ENCODE measurements at places on chromosomes 13 and 19. TPM values are rescaled to one million over a fixed set of nuclear protein-coding genes. Genes with fewer than 3 reads are reported as not detected.

- DNase-seq, result no peak
Measured at GRCh38 chr19:51145916-51146493, 3.9 kb downstream of the SIGLEC7 start.

DNA sequence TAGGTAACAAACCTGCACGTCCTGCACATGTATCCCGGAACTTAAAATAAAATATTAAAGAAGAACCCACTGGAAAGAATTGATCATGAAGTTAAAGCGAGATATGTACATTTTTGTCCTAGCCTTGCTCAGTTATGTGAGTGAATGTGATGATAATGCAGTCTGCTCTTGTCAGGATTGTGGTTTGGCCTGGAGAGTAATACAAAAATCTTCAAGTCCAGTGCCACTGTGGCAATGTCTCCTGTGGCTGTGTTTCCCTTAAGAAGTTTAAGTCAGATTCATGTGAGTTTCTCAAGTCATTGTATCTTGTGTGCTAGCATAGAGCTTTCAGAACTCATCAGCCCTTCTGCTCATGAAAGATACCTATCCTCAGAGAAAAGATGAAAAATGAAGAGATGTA, 18.0 kb upstream of the ITGBL1 start:
- DNase-seq, result no peak

GRCh38 chr19:33809960-33810359, 13.3 kb downstream of the KCTD15 start:
- DNase-seq, result no peak

DNA sequence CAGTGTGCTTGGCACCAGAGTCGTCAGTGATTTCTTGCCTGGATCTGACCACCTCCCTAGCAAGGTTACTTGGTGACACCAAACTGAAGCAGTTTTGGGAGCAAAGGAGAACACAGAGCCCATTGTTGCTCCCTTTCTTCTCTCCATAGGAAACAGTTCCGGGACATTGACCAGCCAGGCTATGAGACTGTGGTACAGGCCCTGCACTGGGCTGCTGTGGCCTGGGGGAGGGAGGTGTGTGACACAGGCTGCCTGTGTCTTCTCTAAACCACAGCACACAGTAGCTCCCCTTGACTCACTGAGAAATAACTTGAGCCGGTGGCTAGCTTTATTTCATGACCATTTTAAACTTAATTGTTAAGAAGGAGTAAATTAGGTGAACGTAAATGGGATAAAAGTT, 214.8 kb upstream of the UBL3 start:
- DNase-seq, result no peak

The UCHL3 gene
- total RNA-seq, result 65.3 TPM

DNA sequence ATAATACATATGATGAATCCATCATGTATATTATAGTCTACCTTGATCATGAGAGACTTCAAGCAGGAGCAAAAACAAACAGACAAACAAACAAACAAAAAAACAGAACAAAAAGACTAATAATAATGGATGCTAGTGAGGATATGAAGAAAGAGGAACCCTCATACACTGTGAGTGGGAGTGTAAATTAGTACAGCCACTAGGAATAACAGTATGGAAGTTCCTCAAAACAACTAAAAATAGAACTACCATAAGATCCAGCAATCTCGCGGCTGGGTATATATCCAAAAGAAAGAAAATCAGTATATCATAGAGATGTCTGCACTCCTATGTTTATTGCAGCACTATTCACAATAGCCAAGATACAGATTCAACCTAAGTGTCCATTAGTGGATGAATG, 7.0 kb upstream of the DLEU7 start:
- DNase-seq, result no peak
